Naive thymus-derived CD8-positive, alpha-beta T cell (primary cell): ENCODE measurements at places on chromosomes 5 and 9. TPM values are rescaled to one million over a fixed set of nuclear protein-coding genes. Genes with fewer than 3 reads are reported as not detected.

The AHRR gene
- 7.6 TPM for total RNA-seq

The SPINK4 gene
- not detected for total RNA-seq

The BARHL1 gene
- not detected for total RNA-seq

GRCh38 chr5:138650196-138650595 lies 75.0 kb upstream of the HSPA9 start:
- DNase-seq = no peak

DNA sequence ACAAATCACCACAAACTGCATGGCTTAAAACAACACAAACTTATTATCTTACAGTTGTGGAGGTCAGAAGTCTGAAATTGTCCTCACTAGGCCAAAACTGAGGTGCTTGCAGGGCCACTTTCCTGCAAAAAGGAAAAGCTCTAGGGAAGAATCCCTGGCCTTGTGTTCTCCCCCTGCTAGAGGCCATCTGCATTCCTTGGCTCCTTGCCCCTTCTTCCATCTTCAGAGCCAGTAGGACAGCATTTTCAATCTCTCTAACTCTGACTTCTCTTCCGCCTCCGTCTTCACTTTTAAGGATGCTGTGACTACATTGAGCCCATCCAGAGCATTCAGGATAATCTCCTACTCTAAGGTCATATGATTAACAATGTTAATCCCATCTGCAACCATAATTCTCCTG lies 236.6 kb downstream of the CDK5RAP2 start:
- no peak for DNase-seq

DNA sequence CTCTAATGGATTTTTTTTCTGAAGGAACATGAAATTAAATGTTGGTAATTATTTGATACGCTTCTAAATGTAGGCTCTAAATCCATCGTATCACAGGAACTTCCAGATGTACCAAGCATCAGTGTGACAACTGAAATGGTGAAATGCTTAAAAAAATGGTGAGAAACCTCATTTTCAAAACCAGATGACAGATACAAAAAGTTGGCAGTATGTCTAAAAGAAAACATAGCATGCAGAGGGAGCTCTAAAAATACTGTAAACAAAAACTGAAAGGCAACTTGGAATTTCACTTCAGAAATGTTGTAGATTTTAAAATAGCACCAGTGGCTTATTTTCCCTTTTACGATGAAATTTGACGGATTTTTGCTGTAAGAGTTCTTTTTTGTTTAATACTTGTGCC lies 1043.6 kb upstream of the WWC1 start:
- DNase-seq = no peak

DNA sequence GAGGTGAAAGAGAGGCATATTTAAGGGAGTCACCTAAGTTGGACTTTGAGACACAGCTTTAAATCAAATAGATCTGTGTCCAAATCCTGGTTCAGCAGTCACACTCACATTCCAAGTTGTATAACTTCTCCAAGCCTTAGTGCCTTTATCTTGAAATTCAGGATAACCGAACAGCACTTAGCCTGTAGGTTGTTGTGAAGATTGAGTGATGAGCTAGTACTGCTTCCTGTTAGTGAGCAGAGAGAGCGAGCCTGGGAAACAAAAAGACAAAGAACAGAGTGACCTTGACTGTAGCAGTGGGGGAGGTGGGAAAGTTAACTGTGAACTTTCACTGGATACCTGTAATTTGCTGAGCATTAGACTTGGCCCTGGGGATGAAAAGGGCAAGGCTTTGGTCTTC lies 22.4 kb downstream of the MAML1 start:
- DNase-seq = no peak

- no peak for DNase-seq
Observed at GRCh38 chr9:127273326-127273725, 8.8 kb downstream of the GARNL3 start.

- no peak for DNase-seq
Observed at GRCh38 chr9:93587651-93588347, 11.4 kb downstream of the PHF2 start.

DNA sequence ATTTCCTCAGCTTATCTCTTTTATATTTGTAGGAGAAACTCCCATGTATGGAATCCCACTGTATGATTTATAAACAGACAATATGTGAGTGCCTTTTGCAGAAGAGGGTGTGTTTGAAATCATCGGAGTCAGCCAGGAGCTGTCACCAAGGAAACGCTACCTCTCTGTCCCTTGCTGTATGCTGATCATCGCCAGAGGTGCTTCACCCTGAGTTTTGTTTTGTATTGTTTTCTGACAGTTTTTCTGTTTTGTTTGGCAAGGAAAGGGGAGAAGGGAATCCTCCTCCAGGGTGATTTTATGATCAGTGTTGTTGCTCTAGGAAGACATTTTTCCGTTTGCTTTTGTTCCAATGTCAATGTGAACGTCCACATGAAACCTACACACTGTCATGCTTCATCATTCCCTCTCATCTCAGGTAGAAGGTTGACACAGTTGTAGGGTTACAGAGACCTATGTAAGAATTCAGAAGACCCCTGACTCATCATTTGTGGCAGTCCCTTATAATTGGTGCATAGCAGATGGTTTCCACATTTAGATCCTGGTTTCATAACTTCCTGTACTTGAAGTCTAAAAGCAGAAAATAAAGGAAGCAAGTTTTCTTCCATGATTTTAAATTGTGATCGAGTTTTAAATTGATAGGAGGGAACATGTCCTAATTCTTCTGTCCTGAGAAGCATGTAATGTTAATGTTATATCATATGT lies 18.0 kb upstream of the CTSL start:
- DNase-seq = no peak

- no peak for DNase-seq
Observed at GRCh38 chr9:68966496-68966944, 47.4 kb downstream of the PRKACG start.

DNA sequence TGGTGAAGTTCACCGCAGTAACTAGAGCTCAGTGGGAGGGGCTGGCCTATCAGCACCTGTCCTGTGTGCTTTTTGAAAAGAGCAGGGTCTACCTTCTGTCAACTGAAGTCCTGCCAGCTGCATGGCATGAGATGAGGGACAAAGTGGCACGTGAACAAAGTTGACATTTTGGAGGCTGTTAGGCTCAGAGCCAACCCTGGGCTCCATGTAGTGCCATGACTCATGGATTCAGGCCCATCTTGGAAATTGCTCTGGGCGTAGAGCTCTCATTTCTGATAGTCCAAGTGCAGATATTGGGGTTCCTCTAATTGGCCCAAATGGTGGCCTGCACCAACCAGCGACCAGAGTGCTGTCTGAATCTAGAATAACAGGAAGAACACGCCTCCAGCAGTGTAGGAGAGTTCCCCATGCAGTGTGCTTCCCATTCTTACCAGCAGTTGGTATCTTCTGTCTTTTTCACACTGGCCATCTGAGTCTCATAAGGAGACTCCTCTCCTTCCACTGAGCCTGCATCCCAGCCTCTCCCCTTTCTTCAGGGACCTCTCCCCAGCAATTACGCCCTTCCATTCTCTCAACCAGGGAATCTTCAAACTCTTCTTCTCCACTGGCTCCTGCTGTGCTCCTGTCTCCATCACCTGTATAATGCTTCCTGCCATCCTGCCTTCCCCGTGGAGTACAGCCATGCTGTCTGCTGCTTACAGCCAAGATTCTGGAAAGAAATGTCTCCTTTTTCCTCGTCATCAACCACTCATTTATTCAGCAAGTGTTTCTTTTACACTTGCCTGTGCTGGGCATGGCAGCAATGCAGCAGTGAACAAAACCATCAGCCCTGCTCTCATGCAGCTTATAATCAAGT lies 30.4 kb downstream of the IRF1 start:
- DNase-seq = no peak

DNA sequence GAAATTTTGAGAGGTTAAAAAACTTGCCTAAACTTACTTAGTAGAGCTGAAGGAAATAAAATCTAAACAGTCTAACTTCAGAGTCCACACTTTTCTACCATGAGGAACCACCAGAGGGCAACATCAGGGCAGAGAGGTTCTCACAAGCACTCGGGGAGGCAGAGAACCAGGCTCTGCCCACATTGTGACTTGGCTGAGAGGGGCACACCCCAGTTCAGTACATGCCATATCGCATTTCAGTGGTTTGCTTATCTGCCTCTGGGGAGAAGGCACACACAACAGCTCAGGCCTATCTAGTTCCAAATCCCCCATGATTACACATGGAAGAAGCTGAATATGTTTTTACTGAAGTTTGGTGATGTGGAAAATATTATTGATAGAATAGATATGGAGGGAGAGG lies 49.2 kb downstream of the EQTN start:
- no peak for DNase-seq

- DNase-seq = no peak
Observed at GRCh38 chr9:127991757-127992274, 11.0 kb upstream of the EEIG1 start.

GRCh38 chr9:99905833-99906402 lies 536 bp upstream of the STX17 start:
- peak; percentile 7 for DNase-seq

- no peak for DNase-seq
Observed at GRCh38 chr5:181058786-181059296, 18.8 kb downstream of the BTNL9 start.

DNA sequence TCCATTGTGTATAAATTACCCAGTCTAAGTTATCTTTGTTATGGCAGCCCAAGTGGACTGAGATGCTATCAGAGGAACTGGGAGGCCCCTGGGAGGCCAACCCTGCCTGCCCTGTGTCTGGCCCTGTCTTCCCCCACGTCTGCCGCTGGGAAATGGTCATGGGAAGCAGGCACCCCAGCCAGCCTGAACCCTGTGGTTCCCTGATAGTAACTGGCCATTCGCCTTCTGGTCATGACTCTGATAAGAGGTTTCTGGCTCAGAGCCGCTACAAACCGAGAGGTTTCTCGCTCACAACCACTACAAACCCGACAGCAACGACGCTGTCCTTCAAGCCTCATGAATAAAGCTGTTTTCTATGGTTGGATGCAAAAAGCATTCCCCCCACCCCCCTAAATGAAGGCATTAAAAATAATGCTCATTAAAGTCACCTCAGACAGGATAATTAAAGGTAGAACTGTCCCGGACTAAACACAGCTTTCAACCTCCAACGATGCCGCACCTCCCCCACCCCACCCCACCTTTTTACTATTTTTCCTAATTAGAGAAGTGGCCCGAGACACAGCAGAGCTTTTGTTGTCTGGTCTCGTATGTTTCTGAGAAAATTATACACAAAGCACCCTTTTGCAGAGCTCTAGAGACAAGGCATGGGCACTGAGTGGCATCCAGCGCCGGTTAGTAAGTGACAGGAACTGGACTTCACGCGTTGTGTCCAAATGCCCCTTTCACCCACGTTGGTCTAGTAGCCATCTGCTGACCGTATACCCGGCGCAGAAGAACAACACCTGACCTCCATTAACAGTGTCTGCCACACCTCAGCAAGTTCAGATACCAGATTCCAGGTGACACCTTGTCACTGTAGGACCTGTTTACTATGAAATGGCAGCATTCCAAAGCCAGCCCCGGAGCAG lies 140.8 kb downstream of the COL23A1 start:
- no peak for DNase-seq

DNA sequence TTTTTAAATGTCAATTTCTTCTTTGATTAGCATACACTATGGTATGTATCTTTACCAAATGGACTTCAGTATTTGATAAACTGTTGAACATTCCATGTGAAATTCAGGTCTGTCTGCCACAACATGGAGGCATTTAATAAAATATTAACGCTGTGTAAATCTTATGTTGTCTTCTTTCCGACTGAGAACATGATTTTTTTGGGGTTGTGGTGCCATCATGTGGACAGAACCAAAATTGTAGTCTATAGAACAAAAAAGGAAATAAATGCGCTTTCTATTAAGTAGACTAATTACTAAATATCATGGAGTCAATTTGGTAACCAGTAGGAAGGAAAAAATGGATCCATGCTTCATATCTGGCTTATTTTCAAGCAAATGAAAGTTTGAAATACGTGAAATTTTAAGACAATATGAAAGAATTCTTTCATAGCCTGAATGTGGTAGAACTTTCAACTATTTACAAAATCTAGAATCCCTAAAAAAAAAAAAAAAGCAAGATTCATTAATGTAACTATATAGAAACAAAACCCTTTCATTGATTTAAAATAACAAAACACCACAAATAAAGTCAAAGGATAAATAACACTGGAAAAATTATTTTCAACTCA lies 2.8 kb upstream of the PLK2 start:
- peak; percentile 57 for DNase-seq

DNA sequence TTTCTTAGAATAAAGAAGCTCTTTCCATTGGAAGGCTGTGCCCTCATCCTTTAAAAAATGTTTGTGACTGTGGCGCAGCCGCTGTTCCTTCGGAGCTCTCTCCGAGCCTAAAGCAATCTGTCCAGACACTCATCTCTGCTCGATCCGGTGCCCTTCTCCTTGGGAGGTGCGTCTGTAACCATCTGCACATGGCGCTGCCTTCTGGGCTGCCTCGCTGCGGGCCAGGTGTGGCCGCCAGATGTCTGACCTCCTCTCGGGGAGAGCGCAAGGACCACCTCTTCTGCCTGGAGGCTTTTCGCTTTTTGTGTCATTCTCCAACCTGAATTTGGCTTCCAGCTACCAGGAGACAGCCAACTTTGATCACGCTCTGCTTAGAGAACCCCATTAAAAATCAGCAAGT lies 153.4 kb upstream of the PTCH1 start:
- no peak for DNase-seq

DNA sequence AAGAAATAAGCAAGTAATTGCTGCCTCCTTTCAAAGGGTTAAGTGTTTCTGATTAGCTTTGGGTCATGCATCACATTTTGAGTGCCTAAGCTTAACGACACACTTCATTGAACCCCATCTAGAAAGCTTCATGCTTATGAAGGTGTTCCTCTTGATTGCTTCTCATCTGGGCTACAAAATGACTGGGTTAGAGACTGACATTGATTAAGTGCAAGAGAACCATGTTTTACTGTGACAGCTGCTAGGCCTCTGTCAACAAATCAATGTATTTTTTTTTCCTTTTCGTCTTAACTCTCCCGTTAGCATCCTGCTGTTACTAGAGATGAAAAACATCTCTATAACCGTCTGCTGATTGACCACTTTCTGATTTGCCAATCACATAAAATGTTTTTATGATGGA lies 725.0 kb downstream of the TLE1 start:
- no peak for DNase-seq

DNA sequence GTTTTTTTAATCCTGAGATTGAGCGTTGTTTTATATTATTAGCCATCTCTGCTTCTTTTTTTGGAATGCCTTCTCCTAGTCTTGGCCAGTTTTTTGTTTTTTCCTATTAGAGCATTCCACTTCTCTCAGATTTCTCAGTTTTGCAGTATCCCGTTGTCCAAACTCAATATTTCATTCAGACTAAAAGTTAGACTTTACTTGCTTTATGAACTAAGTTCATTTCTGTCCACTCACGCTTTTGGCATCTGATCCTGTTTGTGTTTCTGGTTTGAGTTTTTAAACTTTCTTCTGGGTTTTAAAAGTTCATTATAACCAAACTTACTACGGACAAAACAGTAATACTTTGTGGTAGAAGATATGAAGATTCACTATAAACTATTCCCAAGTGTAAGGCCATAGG lies 288.3 kb upstream of the MPDZ start:
- DNase-seq = no peak

DNA sequence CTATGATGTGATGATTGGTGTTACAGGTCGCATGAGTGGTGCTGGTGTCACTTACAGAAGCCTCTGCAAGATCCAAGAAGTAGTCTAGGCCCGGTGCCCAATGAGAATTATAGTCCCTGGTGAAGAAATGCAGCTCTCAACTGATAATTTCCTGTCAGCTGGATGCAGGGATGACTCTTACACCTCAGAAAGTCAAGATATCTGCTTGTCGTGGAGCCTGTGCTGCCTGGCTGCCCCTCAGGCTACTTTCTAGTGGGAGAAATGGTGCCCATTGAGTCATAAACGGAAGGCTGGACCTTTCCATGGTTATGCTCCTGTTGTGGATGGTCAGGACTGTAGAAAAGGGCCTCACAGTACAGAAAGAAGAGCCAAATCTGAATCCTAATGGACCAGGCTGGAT lies 46.8 kb upstream of the NXNL2 start:
- DNase-seq = no peak

- no peak for DNase-seq
Observed at GRCh38 chr5:163432544-163432943, 4.9 kb upstream of the CCNG1 start.
